Activated CD8-positive, alpha-beta memory T cell treated with anti-CD3 and anti-CD28 coated beads for 24 hours (primary cell): ENCODE measurements at places on chromosomes 2 and 18.

GRCh38 chr2:14511541-14511940, 121.0 kb upstream of the LRATD1 start:
- no peak for DNase-seq

- no peak for DNase-seq
Observed at GRCh38 chr18:30248056-30248455, 794.5 kb downstream of the DSC3 start.

DNA sequence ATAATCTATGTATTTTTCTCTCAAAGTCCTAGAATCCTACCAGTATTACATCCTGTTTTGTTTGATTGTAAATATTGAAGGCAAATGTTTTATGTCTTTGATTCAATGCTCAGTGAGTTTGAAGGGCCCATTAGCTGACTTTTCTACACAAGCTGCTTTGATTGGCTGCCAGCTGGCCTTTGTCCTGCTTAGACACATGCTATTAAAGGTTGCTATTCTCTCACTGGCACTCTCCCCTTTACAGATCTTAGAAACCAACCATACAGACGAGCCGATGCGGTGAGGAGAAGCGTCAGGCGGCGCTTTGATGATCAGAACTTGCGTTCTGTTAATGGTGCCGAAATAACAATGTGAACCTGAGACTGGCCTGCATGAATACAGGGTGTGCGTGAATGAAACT, 69.7 kb downstream of the PRPF40A start:
- DNase-seq = no peak

- no peak for DNase-seq
Observed at GRCh38 chr2:209619782-209620181, 151.8 kb upstream of the UNC80 start.

GRCh38 chr2:16464641-16465040, 201.0 kb downstream of the CYRIA start:
- DNase-seq = no peak

GRCh38 chr18:54257015-54257414, 12.3 kb upstream of the POLI start:
- DNase-seq = no peak

- DNase-seq = no peak
Observed at GRCh38 chr2:37560241-37560848, 111.1 kb downstream of the CDC42EP3 start.

- no peak for DNase-seq
Observed at GRCh38 chr2:238091436-238092060, 8.6 kb upstream of the ESPNL start.

DNA sequence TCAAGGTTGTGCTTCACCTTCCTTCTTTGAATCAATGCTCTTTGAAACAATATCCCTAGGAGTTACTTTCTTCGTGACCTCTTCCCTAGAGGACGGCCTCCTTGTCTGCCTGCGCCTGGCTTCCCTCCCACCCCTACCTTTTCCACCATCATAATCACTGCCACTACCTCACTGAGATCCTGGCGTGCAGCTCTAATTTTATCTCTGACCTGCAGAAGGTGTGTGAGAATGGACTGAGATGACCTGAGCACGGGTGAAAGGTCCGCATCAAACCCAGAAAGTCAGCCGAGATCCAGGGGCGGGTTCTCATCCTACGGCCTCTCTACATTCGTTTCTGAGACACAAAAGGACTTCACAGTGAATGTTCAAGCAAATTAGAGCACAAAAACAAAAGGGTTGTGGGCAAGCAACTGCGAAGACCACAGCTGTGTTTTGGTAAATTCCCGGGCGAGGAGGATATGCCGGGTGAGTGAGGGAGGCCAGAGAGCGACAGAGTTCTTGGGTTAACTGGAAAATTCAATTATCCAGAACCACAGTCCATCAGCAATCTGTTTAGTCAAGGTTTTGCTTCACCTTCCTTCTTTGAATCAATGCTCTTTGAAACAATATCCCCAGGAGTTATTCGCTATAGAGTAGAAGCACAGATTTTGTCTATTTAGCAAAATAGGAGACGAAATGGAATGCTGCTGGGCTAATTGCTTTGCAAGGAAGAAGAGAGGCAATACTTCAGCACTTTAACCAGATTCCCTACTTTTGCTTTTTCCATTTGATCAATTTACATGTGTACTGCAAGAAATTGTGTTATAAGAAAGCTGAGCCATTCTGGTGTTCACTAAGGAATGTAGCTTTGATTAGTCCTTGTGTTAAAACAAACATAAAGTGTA, 212.6 kb downstream of the ACKR3 start:
- DNase-seq = no peak

- no peak for DNase-seq
Observed at GRCh38 chr18:34153711-34154110, 71.0 kb downstream of the NOL4 start.
